ENCODE measurements at places on chromosomes 6 and 20.

- no peak for DNase-seq
Observed at GRCh38 chr6:5303682-5304081, 42.4 kb downstream of the FARS2 start.

GRCh38 chr6:44712353-44713111, 325.0 kb downstream of the CDC5L start:
- no peak for DNase-seq

GRCh38 chr6:92879526-92879925, 539.8 kb downstream of the EPHA7 start:
- no peak for DNase-seq

- no peak for DNase-seq
Observed at GRCh38 chr6:32427218-32427617, 12.5 kb upstream of the HLA-DRA start.

GRCh38 chr6:149488815-149489214, 4.0 kb upstream of the ZC3H12D start:
- no peak for DNase-seq

DNA sequence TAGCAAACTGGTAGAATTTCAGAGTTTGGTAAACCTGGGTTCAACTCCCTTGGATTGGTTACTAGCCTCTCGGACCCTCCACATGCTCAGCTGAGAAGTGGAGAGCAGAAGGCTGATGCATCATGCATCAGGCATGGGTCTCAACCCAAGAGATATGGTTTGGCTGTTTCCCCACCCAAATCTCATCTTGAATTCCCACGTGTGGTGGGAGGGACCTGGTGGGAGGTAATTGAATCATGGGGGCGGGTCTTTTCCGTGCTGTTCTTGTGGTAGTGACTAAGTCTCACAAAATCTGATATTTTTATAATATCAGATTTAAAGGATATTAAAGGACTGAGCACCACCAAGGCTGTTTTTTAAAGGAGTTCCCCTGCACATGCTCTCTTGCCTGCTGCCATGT, 75.1 kb downstream of the PPP1R3G start:
- no peak for DNase-seq

DNA sequence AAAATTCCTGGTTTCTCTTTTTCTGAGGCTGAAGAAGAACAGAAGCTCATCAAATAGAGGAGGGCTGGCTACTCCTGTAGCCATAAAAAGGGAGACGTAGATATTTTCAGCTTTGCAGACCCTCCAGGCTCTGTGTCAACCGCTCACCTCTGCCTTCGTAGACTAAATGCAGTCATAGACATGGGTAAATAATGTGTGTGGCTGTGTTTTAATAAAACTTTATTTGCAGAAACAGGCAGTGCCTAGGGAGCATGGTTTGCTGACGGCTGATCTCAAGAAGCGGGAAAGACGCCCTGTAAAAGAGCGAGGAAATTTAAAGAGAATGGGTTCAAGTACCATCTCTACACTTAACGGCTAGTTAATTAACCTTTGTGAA, 171.8 kb downstream of the BCAS1 start:
- DNase-seq: no peak

DNA sequence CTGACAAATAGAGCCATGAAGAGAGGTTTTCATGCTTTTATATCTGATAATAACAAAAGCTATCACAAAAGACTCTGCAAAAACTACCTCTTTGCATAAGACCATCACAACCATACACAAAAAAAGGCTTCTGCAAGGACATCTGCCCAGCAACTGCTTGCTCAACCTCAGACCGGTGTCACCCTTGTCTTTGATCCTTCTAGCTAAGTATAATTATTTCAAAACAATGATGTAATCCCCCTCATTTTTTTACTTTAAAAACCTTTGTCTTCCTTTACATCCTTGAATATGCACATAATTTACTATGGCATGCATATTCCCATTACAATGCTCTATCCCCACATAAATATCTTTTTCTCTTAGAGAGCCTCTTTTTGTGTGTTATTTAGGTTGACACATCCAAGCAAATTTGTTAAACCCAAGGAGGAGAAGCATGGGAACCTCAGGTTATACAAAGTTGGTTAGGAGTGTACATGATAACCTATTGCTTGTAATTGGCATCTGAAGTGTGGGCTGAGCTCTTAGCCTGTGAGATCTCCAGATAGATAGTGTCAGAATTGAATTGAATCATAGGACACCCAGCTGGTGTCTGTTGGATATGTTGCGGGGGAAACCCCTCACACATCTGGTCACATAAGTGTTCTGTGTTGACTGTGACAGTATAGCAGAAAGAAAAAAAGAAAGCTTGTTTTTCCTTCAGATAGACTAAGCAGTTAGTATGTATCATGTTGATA, 20.7 kb upstream of the CGA start:
- DNase-seq: no peak

DNA sequence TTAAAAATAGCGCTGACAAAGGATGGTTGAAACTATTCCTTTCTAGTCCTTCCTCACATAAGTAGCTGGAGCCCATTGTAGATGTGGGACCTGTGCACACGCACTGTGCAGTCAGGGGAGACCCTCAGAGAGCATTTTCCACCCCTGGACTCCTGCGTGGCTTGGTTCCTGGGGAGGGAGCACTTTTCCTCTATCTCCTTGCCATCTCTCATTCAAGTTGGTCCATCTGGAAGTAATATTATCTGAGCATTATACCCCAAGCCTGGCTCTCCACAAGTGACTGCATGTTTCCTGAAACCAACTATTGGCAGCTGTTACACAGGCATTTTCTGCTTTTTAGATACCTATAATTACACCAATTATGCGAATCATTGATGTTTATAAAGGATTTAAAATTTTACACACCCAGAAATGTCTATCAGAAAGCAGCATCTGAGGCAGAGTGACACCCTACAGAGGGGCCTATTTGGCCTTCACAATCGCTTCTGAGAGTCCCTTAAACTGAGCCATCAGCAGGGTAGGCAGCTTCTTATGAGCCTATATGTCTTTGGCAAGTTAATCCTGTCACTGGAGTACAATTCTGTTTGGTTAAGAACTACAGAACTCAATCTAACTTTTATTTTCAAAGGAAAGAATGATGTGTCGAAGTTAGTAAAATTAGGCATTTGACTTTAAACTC, 18.7 kb downstream of the SOX4 start:
- no peak for DNase-seq

- no peak for DNase-seq
Observed at GRCh38 chr20:36969478-36970186, 18.1 kb upstream of the SAMHD1 start.

GRCh38 chr6:167424060-167424673, 99.3 kb downstream of the TTLL2 start:
- no peak for DNase-seq

GRCh38 chr6:63943826-63944225, 308.2 kb downstream of the PHF3 start:
- DNase-seq: no peak

DNA sequence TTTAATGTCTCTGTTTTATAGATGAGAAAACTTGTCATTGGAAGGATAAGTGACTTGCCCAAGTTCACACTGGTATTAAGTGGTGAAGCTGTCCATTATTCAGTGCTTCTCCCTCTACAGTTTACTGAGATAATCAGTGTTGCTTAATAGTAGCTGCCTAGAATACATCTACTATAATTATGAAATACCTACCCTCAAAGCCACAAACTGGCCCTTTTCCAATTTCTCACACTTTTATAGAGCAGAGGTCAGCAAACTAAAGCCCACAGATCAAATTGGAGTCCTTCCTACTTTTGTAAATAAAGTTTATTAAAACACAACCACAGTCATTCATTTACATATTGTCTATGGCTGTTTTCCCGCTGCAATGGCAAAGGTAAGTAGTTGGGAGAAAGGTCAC, 73.5 kb downstream of the EYS start:
- no peak for DNase-seq

GRCh38 chr6:117272891-117273290, 7.5 kb downstream of the VGLL2 start:
- DNase-seq: no peak

DNA sequence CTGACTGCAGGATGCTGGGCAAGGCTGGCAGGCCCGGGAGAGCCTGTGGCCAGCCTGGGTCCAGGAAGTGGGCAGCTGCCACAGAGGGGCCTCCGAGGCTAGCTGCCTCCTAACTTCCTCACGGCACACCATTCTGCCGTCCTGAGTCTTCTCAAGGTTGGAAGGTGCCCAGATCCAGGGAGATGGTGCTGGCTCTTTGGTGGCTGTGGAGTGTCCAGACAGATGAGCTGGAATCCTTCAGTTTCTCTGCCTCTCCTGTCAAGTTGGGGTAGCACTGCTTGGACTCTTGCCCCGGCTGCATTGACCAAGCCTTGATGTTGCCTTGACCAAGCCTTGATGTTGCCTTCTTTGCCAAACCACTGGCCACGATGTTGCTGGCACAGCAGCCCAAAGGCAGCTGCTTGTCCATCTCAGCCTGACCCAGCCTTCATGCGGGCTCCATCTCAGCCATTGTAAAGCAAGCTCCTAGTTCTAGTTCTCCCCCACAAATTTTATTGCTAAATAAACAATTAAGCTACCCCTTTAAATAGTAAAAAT, 75.1 kb upstream of the AFDN start:
- no peak for DNase-seq

- no peak for DNase-seq
Observed at GRCh38 chr6:21147995-21148394, 445.6 kb upstream of the SOX4 start.

DNA sequence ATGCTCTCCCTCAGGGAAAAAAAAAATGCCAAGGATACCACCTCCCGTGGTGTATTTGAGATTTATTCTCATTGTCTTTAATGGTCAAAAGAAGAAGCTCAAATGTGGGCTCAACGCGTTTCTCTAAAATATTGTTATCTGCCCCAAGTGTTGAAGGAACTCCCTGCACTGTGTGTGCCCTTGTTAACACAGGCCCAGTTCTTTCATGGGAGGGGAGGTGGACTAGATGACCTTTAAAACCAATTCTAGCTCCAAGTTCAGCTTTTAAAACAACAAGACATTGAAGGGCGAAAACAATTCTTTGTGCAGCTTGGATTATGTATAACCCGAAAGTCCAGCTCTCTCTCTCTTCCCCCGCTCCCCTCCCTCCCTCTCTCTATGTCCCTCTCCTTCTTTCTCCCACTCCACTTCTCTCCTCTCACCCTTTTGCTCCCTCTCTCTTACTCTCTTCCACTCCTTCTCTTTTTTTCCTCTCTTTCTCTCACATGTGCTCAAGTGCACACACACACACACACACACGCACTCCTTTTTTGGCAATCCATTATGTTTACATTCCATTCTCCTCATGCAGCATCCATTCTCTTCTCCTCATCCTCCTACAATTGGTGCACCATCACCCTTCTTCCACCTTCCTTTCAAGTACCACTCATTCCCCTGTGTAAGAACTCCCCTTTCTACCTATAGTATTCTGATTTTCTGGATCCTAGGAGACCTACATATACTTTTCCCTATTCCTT, 8.5 kb downstream of the HLA-DMB start:
- DNase-seq: no peak

Data from activated gamma-delta T cell (primary cell).